CD4-positive, alpha-beta T cell treated with Interleukin-2 at 100 ng/mL for 4 hours (primary cell): ENCODE measurements at places on chromosomes 1 and 21.

DNA sequence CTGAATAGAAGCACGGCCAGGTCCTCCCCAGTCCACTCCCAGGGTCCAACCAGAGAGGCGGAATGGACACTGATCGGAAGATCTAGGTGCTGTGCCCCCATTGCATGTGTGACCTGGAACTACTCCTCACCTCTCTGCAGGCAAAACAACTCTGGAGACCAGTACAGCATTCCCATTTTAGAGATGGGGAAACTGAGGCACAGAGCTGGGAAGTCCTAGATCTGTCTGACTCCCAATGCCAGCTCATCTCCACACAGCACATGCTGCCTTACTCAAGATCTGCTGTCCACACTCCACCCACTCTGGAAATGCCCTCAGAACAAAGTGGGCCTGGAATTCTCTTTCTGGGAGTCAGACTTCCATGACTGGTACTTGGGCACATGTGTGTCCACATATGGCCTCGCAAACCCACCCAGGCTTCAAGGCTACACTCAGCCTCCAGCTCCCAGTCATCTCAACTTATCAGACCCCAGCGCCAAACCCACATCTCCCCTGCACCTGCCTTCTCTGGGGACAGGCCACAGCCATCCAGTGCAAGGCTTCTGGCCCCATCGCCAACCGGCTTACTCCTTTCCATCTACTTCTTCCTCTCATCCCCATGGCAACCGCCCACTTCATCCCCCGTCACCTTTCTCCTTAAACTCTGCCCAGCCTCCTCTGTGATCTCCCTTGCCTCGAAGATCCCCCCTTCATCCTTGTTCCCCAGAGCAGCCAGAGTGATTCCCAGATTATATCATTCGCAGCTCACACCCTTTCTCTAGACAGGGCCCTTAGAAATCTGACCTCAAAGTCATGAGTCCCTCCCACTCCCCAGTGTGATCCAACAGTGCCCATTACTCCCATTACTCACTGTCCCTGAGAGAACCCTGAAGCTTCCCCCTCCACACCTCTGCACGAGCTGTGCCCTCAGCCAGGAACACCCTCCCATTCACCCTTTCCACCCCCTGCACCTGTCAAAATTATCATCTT, 2.7 kb downstream of the COL8A2 start:
- DNase-seq: no peak

GRCh38 chr1:31750858-31751510, 13.2 kb downstream of the ADGRB2 start:
- peak; percentile 38 for DNase-seq

GRCh38 chr1:239951511-239952140, 140.1 kb upstream of the FMN2 start:
- DNase-seq: peak; percentile 48

DNA sequence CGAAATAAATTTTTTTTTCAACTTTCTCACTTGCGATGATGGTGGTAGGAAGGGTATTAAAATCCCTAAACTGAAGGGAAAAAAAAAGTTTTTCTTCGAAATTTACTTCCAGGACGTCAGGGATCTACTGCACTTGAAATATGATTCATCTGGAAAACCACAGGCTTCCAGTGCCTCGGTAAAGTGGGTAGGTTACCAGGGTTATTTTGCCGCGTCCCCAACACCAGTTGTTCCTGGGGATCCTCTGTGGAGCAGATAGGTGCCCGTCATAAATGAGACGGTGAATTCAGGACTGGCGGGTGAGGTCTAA, 773 bp downstream of the RABIF start:
- DNase-seq: peak; percentile 58

DNA sequence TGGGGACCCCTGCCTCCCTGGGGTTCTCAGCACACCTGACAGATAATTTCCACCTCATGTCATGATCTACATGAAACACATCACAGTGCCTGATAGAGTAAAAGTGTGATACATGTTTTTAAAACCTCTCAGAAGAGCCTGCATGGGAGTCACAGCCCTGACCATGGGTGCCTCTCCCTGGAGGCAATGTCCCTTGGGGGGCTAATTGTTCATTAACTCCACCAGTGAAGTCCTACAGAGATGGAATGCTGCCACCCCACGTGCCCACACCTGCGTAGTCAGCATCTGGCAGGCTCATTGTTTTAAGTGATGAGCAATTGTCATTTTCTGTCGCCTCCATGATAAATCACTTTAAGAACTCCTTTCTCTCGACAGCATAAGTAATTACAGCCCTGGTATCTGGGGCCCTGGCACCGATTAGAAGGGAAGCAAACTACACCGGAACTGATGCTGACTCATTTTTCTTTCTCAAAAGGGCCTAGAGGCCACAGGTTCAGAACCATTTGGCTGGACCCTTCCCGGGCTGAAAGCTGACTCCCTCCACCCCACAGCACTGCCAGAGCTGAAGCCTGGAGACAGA, 109.6 kb upstream of the GJB5 start:
- no peak for DNase-seq

GRCh38 chr1:25774921-25775771, 24.8 kb upstream of the SELENON start:
- DNase-seq: peak; percentile 88

GRCh38 chr1:207863893-207864535, 46.9 kb downstream of the CD34 start:
- DNase-seq: peak; percentile 59

- DNase-seq: no peak
Measured at GRCh38 chr1:238232084-238232710, 341.5 kb upstream of the ZP4 start.

DNA sequence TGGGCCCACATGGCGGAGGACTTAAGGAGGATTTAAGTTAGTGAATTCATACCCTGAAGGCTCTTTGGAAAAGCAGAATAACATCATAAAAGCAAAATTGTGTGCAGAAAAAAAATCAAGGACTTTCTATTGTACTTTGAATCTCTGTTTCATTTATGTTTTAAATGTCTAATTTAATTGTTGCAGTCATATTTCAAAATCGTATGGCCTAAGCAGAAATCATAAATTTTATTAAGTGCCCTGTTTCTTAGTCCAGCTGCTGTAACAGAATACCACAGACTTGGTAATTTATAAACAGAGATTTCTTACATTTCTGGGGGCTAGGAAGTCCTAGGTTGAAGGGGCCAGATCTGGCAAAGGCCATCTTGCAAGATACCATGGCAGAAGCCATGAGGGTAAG, 555.6 kb downstream of the LTN1 start:
- no peak for DNase-seq

- no peak for DNase-seq
Measured at GRCh38 chr1:33339413-33339812, 18.5 kb upstream of the A3GALT2 start.

DNA sequence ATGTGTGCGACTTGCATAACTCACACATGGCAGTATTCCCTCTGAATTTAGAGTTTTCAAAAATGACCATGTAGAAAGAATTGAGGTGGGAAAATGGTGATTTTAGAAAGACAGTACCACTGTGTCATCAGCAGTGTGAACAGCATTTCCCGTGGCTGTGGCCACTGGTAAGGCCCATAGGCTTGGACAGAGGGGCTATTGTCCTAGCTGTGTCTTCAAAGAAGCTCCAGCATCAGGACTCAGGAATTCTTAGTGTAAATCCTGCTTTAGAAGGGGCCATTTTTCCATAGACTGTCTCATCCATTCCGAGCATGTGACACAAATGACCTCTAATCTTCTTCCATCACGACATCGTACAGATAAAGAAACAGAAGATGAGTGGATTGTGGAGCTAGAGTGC, 119.3 kb upstream of the BACE2 start:
- DNase-seq: no peak

DNA sequence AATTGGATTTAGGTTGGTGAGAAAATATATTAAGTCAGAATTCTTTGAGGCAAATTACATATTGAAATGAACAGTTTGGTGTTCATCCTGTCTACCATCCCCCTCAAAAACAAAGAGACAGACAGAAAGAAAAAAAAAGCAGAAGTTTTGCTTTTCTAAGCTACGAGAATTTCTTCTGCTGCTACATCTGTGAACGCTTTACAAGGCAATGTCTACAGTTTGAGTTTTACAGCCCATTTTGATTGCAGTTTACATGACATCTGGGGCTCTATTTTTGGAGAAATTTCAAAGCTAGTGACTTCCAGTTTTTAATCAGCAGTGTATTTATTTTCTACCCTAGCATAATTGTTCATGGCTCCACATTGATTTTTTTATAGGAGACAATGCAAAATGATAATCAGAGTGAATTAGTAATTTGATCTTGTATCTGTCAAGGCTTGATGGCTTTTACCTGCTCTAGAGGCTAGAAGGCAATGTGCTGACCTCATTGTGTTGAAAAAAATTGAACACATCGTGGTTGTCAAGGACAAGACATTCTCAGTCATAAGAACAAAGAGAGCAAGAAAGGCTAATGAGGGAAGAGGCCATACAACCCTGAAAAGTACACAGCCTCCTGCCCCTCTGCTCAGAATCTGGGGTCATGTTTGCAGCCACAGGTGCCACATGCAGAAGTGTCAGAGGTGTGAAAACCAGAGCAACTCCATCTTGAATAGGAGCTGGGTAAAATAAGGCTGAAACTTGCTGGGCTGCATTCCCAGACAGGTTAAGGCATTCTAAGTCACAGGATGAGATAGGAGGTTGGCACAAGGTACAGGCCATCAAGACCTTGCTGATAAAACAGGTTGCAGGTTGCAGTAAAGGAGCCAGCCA, 201.0 kb upstream of the CAMK1G start:
- DNase-seq: no peak

DNA sequence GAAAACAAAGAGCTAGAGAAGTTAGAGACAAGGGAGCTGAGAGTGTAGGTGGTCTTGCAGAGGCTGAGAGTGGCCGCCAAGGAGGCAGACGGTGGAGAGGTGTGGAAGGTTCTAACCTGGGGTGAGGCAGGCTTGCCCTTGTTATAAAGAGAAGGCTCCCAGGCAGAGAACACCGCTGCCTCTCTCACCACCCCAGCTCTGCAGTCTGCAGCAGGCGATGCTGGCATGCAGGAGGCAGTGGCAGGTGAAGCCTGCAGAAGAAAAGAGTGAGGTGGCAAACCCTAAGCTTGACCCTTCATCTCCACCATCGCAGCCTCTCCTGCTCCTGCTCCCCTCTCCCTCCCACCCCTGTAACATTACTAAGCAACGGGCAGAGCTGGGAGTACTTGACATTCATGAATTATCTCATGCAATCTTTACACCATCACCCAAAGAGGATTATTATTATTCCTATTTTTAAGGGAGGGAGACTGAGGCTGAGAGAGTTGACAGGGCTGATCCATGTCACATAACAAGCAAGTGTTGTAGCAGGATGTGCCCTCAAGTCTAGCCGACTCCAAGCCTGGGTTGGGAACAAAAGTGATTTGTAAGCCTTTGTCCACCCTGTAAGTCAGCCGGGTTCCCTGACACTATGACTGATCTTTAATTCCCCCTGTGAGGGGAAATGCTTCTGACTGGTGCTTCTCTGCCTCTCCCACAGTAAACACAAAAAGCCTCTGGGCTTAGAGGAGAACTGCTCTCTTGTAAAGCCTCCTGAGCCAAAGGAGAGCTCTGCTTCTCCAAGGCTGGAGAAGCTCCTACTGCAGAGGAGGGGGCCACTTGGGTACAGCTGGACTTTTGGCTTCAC, 36.1 kb downstream of the KANK4 start:
- DNase-seq: no peak

DNA sequence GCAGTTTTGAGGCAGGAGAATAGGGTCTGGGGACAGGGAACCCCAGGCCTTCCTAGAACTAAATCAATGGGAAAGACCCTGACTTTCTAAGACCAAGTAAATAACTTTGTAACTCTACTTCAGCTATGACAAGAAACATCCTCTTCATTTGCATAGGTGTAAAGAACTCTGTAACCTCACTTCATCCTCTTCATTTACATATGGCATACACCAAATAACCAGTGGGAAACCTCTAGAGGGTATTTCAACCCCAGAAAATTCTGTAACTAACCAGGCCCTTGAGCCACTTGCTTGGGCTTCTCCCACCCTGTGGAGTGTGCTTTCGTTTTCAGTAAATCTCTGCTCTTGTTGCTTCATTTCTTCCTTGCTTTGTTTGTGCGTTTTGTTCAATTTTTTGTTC, 495.6 kb downstream of the SIPA1L2 start:
- no peak for DNase-seq

DNA sequence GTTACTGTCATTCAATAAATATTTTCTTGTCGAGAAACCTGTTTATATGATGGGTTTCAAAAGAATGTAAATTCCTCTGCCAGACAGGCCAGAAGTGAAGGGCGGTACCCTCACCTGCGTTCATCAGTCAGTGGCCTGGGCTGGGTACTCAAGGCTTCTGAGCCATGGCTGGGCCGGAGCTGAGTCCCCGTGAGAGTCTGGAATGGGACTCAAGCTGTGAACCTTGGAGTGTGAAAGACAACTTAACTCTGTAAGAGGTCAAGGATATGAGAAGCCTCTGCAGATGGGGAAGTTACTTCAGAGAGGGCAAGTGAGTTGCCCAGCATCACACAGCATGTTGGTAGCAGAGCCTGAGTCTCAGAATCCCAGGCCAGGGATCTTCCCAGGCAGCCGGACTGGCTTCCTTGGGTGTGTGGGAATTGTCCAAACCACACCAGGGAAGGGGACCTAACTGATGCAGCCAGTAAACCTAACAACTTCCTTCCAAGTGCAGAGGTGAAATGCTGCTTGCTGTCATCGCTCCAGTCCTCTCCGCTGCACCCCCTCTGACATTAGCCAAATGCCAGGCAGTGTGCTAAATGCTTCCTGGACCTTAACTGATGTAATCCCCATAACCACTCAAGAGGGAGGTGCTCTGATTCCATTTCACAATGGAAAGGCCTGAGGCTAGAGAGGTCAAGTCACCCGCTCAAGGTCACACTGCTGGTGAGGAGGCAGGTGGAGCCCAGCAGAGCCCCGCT, 4.8 kb downstream of the DISP3 start:
- no peak for DNase-seq

GRCh38 chr1:154751690-154752089, 118.4 kb downstream of the KCNN3 start:
- DNase-seq: no peak

DNA sequence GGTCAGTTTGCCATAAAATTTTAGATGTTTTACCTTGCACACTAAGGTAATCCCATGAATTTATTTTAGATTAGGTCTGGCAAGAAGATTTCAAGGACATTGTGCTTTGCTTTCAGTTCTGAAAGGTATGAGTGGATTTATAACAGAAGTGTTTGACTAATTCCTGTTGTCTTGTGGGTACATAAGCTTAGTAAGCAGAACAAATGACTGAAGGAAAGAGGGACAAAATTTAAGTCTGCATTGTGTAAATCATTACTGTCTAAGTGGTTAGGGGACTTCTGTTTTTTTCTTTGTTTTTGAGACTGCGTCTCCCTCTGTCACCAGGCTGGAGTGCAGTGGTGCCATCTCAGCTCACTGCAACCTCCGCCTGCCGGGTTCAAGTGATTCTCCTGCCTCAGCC, 60.1 kb downstream of the PKN2 start:
- DNase-seq: no peak

DNA sequence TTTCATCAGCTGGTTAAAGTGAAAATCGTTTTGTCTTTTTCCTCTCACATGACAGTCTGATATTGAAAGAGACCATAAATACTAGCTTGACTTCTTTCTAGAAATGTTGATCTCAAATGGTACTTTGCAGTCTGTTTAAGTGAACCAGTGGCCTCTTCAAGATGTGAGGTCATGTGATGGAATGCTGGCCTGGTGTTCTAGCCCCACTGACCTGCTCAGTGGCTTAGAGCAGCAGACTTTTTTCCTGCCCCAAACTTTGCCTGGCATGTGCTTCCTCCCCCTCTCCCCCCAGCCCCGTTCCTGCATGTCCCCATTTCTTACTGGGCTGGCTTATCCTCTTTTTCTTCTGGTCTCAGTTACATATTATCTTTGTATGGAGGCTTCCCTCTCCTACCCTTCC, 34.3 kb downstream of the ZYG11A start:
- no peak for DNase-seq
